T-helper 1 cell (primary cell): ENCODE measurements at places on chromosomes 5 and 9.

DNA sequence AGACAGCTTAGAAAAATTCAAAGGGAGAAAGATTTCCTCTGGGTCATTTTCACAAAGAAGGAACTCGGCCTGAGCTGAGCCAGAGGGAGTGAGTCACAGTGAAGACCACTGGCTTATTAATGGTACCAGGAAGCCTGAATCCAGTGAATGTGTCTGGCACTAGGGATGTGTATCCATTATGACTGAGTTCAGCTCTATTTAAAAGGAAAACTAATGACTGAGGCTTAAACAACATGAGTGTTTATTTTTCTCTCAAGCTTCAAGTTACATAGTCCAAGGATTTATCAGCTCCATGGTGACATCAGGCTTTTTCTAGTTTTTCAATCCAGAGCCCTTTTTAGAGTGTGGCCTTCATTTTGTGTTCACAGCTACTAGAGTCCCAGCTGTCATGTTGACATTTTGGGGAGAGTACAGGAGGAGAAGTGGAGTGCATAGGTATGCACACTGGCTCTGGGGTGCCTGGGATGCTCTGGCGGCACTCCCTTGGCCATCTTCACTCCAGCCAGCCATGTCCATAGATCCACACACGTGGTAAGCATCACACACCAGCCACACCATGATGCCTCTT is 159.5 kb upstream of the ERCC6L2 start:
- DNase-seq: no peak

DNA sequence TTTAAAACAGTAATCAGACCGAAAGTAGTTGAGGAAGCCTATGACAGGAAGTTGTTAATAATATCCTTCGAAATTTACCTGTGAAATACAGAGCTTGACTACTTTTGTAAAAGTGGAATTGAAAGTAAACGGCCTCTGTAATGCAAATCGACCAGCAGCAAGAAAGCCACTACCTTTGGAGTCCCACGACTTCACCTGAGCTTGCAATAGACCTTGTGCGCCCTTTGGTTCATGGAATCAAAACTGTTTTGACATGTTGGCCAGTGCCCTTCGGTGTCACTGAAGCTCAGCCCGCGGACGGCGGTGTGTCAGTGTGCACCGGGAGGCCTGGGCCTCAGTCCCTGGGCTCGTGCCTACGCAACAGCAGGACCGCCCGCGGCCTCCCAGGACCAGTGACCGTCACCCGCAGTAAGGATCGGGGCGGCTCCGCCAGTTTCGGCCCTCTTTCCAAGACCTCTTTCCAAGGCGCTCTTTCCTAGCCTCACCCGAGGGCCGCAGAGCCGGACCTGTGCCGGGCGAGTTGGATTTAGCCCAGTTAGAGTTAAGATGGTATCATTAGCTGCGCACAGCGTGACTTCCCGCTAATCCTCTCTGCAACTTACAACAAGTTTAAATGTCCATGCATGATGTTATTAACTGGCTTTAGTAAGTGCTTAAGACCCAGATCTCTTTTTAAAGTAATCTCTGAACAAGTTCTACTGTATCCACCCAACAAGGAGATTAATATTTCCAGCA is 223.3 kb downstream of the MEF2C start:
- no peak for DNase-seq

DNA sequence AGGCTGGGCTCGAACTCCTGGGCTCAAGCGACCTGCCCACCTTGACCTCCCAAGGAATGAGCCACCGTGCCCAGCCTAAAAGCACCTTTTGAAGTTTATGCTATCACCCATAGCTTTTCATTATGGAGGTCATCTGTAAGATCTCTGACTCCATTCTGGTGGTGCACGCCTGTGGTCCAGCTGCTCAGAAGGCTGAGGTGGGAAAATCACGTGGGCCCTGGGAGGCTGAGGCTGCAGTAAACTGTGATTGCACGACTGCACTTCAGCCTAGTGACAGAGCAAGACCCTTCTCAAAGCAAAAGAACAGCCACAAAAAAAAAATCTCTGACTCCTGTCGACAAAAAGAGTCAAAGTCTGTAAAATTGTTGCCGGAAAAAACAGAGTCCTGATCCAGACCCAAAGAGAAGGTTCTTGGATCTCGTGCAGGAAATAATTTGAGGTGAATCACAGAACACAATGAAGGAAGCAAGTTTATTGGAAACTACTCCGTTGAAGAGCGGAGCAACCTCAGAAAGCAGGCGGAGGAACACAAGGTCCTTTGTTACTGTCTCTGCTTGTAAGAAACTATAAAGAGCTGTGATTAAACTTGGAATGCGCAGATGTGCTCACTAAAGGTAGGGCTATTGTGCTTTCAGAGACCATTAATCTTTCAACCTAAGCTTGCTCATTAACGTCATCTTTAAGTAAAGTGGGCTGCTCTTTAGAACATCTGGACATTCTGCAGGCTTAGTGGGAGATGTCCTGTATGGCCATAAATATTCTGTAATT is 2.0 kb upstream of the HAUS6 start:
- no peak for DNase-seq

GRCh38 chr9:124278054-124278540 is 20.3 kb downstream of the NEK6 start:
- no peak for DNase-seq

DNA sequence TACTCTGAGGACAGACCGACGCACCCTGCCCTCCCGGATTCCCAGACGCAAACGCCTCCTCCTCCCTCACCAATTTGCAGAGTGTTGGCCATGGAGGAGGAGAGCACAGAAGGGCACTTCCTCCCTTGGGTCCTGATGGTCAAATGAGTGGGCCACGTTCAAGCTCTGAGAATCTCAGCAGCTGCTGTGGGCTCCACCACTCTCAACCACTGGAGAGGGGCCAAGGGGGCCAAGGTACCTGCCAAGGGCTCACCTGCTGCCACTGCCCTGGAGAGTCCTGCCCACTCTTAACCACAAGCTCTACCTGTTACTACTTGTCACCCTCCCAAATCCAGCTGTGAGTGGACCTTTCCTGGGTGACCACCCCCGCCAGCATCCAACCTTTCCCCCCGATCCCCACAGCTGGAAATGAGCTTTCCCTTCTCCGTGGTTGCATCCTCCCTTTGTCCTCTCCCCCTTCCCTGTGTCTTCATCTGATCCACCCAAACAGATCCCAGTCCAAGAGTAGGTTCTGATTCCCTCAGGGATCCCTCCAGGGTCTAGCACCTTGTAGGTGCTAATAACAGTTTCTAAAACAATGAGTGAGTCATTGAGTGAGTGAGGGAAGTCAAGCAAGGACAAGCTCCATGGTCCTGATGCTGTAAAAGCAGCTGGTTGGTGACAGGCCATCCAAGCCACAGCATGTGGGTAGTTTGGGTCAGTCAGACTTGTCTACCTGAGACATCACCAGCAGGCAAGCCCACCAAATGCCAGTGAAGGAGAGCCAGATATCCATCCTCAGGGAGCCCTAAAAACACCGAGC is 69.7 kb downstream of the FAM114A2 start:
- no peak for DNase-seq

DNA sequence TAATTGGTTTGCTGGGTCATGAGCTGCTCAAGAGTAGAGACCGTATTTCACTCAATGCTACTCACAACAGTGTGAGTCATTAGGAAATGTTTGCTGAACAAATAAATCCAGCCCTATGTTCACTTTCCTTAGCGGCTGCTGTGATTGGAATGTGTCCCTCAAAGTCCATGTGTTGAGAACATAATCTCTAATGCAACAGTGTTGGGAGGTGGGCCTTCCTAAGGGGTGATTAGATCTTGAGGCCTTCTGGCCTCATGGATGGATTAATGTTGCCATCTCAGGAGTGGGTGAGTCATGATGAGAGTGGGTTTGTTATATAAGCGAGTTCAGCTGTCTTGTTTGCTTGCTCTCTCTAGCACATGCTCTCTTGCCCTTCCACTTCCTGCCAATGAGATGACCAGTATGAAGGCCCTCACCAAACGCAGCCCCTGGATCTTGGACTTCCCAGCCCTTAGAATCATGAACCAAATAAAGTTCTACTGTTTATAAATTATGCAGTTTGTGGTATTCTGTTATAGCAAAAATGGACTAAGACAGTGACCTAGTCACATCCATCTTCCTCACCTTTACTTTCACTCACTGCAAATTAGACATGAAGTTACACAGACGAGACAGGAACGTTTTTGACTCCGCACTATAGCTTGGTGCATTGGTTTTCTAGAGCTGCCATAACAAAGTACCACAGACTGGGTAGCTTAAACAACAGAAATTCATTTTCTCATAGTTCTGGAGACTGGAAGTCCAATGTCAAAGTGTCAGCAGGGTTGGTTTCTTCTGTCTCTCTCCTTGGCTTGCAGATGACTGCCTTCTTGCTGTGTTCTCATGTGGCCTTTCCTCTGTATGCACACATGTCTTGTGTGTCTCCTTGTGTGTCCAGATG is 50.9 kb upstream of the FAM169A start:
- no peak for DNase-seq

GRCh38 chr5:31436851-31437250 is 95.0 kb downstream of the DROSHA start:
- no peak for DNase-seq

DNA sequence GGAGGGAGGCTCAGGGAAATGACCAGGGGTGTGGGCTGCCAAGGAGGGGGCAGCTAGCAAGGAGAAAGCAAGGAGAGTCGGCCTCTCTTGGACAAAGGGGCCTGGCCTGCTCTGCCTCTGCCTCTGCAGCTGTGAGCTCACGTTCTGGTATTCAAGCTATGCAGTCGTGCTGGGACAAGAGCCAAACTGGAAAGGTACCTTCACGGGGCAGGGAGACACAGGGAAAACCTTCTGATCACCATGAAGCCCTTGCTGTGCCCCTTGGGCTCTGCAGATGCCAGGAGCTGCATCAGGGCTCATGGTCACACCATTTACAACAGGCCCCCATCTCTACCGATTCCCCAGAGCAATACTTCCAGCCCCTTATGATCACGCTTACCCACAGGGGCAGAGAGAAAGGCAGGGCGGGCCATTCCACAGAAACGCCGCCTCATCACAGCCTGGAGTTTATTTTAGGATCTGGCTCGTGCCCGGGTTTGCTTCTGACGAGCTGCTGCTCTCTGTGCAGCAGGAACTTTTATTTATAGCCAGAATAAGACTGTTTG is 63.2 kb downstream of the PRRT1B start:
- no peak for DNase-seq
